ENCODE measurements at places on chromosomes 11 and 22.

DNA sequence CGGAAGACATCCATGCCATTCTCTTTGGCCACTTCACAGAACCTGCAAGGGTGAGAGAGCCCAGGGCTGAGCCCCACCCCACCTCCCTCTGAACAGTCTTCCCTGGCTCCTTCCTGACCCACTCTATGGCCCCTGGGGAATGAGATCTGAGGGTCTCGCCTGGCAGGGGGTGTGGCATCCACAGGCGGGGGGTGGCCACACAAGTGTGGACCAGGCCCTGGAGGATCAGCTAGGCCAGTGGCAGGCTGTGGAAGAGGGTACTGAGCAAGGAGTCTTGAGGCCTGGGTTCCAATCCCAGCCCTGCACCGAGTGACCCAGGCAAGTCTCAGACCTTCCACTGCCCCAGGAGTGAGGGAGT lies 5.6 kb upstream of the LRFN4 start:
- no peak overlapping the region for H3K4me3 ChIP-seq
- H3K27me3 ChIP-seq = no peaks in the 10 kb centered on the region
- peaks cover 3% of the 10 kb centered on the region for H3K4me1 ChIP-seq
- peaks cover 21% of the 10 kb centered on the region for H3K36me3 ChIP-seq
- DNase-seq = no peak

DNA sequence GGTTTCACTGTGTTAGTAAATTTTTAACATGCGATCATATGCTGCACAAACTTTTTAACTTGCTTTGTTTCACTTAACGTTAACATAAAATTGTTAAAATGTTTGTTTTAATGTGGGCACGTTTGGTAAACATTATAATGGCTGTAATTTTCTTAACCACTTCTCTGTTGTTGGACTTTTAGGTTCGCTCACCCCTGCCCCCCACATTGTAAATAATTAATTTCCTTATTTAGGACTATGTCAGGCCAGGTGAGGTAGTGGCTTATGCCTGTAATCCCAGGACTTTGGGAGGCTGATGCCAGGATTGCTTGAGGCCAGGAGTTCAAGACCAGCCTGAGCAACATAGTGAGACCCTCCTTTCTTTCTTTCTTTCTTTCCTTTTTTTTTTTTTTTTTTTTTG lies 6.7 kb upstream of the DIXDC1 start:
- no peak overlapping the region for H3K27ac ChIP-seq
- peaks cover 6% of the 10 kb centered on the region for H3K4me1 ChIP-seq
- H3K36me3 ChIP-seq = peaks cover 3% of the 10 kb centered on the region
- H3K4me3 ChIP-seq = no peak overlapping the region
- DNase-seq = no peak

- no peaks in the 10 kb centered on the region for H3K27me3 ChIP-seq
- H3K4me1 ChIP-seq = no peaks in the 10 kb centered on the region
- H3K27ac ChIP-seq = no peak overlapping the region
- H3K36me3 ChIP-seq = peaks cover 12% of the 10 kb centered on the region
- H3K4me3 ChIP-seq = no peak overlapping the region
These were observed 29.2 kb downstream of the INCENP start for GRCh38 chr11:62153087-62153395.

GRCh38 chr11:114165326-114166230 lies 106.1 kb downstream of the ZBTB16 start:
- H3K4me1 ChIP-seq = peaks cover 67% of the 10 kb centered on the region
- peak overlapping the region; percentile 39 for H3K27ac ChIP-seq
- peak overlapping the region; percentile 38 for H3K4me3 ChIP-seq
- H3K27me3 ChIP-seq = no peaks in the 10 kb centered on the region
- H3K36me3 ChIP-seq = peaks cover 27% of the 10 kb centered on the region

DNA sequence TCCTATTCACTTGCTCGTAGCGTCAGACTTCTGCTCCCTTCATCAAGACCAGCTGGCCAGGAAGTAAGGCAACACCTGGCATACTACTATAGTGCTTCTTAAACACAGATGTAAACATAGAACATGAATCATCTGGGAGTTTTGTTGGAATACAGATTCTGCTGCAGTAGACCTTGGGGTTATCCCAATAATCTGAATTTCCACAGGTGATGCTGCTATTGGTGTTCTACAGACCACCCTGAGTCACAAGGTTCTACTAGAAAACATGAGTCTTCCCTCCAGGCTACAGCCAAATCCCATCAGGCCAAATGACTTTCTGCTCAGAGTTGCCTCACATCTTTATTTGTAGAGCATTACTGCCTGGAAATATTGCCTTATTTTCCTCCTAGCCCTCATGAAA lies 175.2 kb downstream of the NELL1 start:
- H3K27me3 ChIP-seq = no peaks in the 10 kb centered on the region
- no peaks in the 10 kb centered on the region for H3K36me3 ChIP-seq
- no peaks in the 10 kb centered on the region for H3K4me1 ChIP-seq

DNA sequence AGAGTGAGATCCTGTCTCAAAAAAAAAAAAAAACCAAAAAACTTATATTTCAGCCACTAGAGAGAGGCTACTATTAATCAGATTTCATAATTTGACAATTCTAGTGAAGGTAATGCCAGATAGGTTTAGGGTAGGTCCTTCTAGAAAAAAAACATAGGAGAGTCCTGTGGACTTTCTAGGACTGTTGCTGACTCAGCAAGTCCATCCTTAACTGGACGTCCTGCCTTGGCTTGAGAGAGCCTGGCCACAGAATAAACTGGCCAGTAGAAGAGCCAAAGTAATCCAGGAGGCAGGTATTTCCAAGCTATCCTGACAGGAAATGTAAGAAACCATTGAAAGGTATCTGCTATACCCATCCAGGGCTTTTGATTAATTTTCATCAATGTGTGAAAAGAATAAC lies 64.6 kb downstream of the TRIM44 start:
- peaks cover 4% of the 10 kb centered on the region for H3K4me1 ChIP-seq
- no peak overlapping the region for H3K27ac ChIP-seq
- no peaks in the 10 kb centered on the region for H3K27me3 ChIP-seq
- peaks cover 36% of the 10 kb centered on the region for H3K36me3 ChIP-seq
- no peak for DNase-seq

DNA sequence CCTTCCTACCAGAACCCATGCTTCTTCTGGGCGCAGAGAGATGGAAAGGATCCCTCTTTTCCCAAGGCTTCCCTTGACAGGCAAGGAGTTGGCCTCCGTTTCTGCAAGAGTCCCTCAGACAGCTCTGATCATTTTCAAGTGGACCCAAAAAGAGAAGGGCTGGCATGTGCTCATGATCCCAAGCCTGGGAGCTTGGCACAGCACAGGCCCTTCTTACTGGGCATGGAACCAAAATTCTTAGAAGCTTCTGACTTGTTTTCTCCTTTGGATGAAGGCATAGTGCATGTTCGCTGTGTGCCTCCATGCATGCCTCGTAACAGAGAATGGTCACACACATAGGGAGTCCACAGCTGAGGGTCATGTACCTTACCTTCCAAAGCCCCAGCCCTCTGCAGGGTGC lies 449.6 kb downstream of the MIAT start:
- no peak for DNase-seq
- no peaks in the 10 kb centered on the region for H3K36me3 ChIP-seq
- no peak overlapping the region for H3K4me3 ChIP-seq
- H3K27me3 ChIP-seq = peaks cover 6% of the 10 kb centered on the region
- no peaks in the 10 kb centered on the region for H3K4me1 ChIP-seq

DNA sequence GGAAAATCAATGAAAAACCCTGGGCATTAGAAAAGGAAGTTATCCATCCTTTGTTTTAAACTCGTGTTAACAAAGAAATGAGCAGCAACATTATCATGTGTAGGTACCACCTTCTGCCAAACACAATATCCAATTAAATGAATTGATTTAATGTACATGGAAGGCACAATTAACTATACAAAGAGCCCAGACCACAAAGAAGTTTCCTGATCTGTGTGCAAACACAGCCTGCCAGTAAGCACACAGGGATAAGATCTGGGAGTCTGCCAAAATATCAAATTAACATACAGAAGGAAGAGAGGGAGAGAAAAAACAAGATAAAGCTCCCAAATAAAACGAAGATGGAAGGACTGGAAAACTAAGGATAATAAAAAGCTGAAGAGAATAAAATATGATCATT lies 54.1 kb upstream of the SLC25A1 start:
- H3K36me3 ChIP-seq = no peaks in the 10 kb centered on the region
- H3K27me3 ChIP-seq = peaks cover 37% of the 10 kb centered on the region
- no peak overlapping the region for H3K27ac ChIP-seq
- H3K4me1 ChIP-seq = no peaks in the 10 kb centered on the region

DNA sequence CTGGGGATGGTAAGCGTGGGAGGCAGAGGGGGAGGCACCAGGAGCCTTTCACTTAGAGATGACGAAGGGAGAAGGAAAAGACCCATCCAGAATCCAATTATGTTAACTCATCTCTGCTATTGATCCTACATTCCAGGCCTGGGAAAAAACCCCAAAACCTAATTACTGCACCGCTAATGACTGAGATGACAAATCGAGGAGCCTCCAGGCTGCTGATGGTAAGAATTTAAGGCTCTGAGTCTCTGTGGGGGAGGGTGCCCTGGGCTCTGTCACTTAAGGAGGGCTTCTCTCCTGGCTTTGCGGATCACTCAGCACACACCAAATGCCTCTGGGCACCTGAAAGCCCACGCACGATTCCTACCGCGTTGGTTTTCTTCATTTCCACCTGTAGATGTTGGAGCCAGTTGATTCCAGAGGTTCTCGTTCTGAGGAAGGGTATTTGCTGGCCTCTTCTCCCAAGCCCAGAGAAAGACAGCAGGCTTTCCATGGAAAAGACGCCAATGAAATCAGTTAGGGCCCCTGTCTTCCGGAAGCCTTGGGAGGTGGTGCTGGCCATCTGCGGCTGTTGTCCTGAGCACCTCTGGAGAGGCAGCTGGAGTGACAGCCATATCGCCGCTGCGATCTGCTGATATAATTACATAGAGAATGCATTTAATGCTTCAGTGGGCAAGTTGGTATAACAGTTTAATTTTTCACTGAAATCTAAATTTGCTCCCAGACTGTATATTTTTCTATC lies 751.2 kb downstream of the BRD1 start:
- H3K27ac ChIP-seq = no peak overlapping the region
- no peaks in the 10 kb centered on the region for H3K4me1 ChIP-seq
- H3K27me3 ChIP-seq = no peaks in the 10 kb centered on the region
- no peaks in the 10 kb centered on the region for H3K36me3 ChIP-seq
- no peak for DNase-seq
- H3K4me3 ChIP-seq = no peak overlapping the region

- H3K27ac ChIP-seq = peak overlapping the region; percentile 46
- peaks cover 15% of the 10 kb centered on the region for H3K4me1 ChIP-seq
- H3K36me3 ChIP-seq = peaks cover 63% of the 10 kb centered on the region
- no peaks in the 10 kb centered on the region for H3K27me3 ChIP-seq
- no peak overlapping the region for H3K4me3 ChIP-seq
These were observed 30.0 kb upstream of the PDE2A start for GRCh38 chr11:72704028-72704782.

DNA sequence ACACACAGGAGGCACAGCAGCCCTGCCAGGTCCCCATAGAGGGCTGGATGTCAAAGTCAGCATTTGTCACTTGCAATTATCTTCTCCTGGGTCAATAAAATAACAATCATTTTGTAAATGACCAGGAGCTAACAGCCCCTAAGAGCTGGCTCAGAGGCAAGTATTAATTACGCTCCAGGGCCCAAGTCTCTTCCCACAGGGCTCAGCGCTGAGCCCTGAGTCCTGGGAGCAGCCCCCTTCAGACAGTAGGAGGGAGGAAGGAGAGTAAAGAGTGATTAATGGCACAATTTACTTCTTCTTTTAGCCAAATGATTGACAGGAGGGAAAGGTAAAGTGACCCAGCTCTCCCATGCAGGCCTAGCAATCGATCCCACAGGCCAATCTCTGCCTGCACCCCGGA lies 99.0 kb upstream of the DRD2 start:
- peaks cover 33% of the 10 kb centered on the region for H3K27me3 ChIP-seq
- H3K36me3 ChIP-seq = no peaks in the 10 kb centered on the region
- no peak overlapping the region for H3K4me3 ChIP-seq
- no peak overlapping the region for H3K27ac ChIP-seq

DNA sequence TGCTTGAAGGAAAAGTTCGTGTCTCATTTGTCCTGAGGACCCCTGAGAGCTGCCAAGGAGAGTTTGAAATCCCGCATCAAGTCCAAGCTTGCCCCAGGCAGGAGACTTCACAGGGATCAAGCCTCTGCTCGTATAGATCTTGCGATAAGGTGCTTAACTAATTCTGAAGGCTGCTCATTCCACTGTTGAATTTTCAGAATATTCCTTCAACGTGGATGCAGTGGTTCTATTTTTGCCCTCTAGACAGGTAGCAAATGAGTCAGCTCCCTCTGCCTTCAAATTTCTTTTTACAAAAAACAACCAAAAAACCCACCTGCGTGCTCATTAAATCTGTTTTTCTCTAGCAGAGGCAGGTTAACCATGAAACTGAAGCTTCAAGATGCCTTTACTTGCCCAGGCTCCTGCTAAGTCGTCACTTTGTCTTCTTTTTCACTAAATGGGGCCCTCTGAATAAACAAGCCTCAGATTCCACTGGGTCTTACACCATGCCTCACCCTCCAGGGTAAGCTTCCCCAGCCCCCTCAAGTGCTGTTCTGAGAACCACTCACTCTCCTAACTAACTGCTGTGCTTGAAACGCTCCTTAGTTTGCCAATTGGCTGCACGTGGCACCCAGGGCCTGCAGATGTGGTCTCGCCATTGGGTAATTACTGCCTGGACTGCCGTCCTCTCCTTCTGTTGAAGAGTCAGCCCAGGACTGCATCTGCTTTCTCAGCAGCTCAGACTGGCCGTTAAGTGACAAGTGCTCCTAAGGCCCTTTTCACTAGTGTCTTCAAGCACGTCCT lies 105.0 kb downstream of the TRPC6 start:
- H3K27me3 ChIP-seq = no peaks in the 10 kb centered on the region
- no peak overlapping the region for H3K27ac ChIP-seq
- no peaks in the 10 kb centered on the region for H3K4me1 ChIP-seq
- peaks cover 4% of the 10 kb centered on the region for H3K36me3 ChIP-seq
- no peak overlapping the region for H3K4me3 ChIP-seq

GRCh38 chr22:24566899-24567511 lies 11.2 kb downstream of the SNRPD3 start:
- peaks cover 71% of the 10 kb centered on the region for H3K36me3 ChIP-seq
- no peaks in the 10 kb centered on the region for H3K27me3 ChIP-seq
- H3K4me3 ChIP-seq = no peak overlapping the region

GRCh38 chr22:48856308-48856615 lies 971.4 kb downstream of the BRD1 start:
- H3K27ac ChIP-seq = no peak overlapping the region
- H3K27me3 ChIP-seq = no peaks in the 10 kb centered on the region
- no peak overlapping the region for H3K4me3 ChIP-seq
- no peaks in the 10 kb centered on the region for H3K4me1 ChIP-seq
- DNase-seq = no peak
- H3K36me3 ChIP-seq = no peaks in the 10 kb centered on the region

- no peak overlapping the region for H3K27ac ChIP-seq
- no peak overlapping the region for H3K4me3 ChIP-seq
- peaks cover 46% of the 10 kb centered on the region for H3K27me3 ChIP-seq
- no peak for DNase-seq
- no peaks in the 10 kb centered on the region for H3K36me3 ChIP-seq
These were observed 3.7 kb upstream of the GAL start for GRCh38 chr11:68680541-68681231.

GRCh38 chr11:130762638-130763037 lies 153.6 kb downstream of the SNX19 start:
- peaks cover 8% of the 10 kb centered on the region for H3K4me1 ChIP-seq
- H3K27ac ChIP-seq = no peak overlapping the region

- no peak for DNase-seq
- H3K4me3 ChIP-seq = no peak overlapping the region
- H3K27me3 ChIP-seq = peaks cover 22% of the 10 kb centered on the region
- no peak overlapping the region for H3K27ac ChIP-seq
- no peaks in the 10 kb centered on the region for H3K36me3 ChIP-seq
- H3K4me1 ChIP-seq = no peaks in the 10 kb centered on the region
These were observed 42.6 kb upstream of the SHANK2 start for GRCh38 chr11:71294846-71295600.

- no peak overlapping the region for H3K4me3 ChIP-seq
- peaks cover 62% of the 10 kb centered on the region for H3K36me3 ChIP-seq
- peak overlapping the region; percentile 69 for H3K27ac ChIP-seq
These were observed 3.0 kb downstream of the MUS81 start for GRCh38 chr11:65862941-65863888.

GRCh38 chr11:65871811-65872548 lies 620 bp downstream of the EFEMP2 start:
- no peaks in the 10 kb centered on the region for H3K27me3 ChIP-seq
- H3K27ac ChIP-seq = no peak overlapping the region
- H3K36me3 ChIP-seq = peaks cover 5% of the 10 kb centered on the region
